ENCODE measurements at places on chromosomes 6 and 20.

- no peak for DNase-seq
Measured at GRCh38 chr6:97405818-97406409, 122.9 kb upstream of the MMS22L start.

GRCh38 chr6:38434051-38434450 is 205.7 kb downstream of the BTBD9 start:
- DNase-seq: no peak

GRCh38 chr6:90045535-90045934 is 151.3 kb downstream of the GJA10 start:
- DNase-seq: no peak

DNA sequence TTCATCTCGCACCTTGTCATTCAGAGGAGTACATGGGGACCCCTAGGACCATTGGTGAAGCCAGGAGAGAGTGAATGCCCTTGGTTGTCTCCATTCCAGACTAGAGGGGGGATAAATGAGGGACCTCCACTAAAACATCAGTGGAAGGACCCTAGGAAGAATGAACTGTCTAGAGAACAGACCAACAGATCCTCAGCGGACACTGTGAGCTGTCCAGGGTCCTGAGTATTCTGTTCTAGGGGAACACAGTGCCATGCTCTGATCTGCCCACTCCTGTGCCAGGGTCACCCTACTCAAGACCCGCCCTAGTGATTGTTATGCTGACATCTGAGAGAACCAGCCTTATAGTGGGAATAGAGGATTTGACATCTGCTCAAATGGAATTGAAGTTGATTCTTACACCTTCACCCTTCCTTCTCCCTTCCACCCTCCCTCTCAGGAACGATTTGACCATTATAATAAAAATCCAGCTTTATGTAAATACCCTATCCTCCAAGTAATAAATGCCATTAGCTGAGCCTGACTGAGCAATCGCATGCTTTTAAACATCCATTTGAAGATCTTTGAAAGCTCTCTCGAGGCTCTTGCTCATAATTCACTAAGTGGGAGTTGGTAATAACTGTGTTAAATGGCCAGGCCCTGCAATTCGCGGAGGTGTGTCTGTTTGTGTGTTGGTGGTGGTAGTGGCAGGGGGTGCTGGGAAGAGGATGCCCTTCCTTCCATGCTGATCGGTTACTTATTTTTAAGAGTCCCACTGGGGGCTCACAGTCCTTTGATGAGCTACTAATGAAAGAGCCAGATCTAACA is 43.6 kb upstream of the SLC32A1 start:
- DNase-seq: peak; percentile 25

DNA sequence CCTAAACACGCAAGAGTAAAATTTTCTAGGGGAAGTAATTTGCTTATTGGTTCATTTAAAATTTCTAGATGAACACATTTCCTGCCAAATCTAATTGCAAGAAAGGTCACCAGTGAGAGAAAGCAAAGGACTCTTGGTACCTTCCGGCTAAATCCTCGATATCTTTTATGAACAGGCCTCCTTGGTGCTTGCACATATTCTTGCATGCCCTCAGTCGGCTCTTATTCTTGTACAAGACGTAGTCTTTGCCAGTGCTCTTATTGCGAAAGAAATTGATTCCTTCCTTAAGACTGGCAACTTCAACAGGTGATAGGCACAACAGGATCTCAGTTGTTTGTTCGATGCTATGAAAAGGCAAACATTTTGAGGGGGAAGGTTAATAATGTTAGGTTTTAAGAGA is 141.7 kb upstream of the CARMIL1 start:
- DNase-seq: no peak

DNA sequence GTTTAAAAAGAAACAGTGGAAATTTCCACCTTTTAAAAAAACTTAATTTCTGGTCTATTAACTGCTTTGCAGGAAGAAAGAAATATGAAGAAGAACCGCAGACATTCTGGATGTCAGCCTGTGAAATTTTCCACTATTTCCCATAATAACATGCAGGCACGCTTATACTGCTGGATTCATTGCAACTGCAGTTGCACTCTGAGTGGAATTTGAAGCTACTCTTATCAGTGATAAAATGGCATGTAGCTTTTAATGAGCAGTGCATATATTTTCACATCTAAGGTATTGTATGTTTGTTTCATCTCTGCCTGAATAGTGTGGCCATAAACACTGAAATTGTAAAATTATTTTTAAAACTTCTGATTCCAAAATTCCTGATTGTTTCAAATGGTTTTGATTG is 28.2 kb downstream of the NCOA3 start:
- DNase-seq: no peak

- no peak for DNase-seq
Measured at GRCh38 chr6:52595000-52595795, 18.3 kb upstream of the TRAM2 start.

DNA sequence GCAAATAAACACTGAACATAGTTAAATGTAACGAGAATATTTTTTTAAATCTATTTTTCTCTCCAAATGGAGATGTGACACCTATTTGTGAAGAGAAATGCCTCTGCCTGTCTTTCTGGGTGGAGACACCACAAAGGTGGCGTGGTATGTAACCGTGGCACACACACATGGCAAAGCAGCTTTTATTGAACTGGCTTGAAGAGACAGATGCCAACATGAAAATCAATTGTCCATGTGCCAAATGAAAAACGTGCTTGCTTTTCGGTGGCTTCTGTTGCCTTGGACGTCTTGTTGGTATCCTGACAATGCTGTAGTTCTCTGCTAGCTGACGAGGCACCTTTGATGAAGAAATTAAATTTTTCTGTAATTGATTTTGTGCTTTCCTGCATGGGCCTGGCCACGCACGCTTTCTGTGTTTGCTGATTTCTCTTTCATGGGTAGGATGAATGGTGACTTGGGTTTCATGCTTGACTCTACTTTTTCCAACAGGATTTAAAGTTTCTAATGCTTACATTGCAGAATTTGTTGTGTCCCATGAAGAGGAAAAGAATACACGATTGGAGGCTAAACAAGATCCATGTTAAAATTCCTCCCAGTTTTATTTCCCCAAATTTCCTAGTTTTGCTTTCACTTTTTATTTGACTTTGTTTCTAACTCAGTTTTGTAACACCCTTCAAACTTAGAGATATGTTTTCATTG is 202.6 kb downstream of the TMEM242 start:
- DNase-seq: no peak

DNA sequence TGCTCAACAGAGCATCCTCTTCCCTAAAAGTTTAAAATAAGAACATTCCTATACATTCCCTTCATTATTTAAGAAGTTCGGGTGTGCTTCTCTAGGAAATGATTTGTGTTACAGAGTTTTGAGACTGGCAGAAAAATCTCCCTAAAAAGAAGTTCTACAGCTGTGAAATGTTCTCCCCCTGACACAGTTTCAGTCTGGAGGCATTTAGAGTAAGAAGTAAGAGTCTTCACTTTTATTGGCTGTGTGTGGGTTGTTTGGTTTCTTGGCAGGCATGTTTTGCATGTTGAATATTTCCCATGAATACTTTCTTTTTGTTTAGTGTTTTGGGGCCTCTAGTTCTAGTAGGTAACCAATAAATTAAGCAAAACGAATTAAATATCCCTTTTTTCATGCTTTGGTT is 195.9 kb downstream of the TENT5A start:
- no peak for DNase-seq

GRCh38 chr6:81838031-81838430 is 85.5 kb upstream of the TENT5A start:
- DNase-seq: no peak

DNA sequence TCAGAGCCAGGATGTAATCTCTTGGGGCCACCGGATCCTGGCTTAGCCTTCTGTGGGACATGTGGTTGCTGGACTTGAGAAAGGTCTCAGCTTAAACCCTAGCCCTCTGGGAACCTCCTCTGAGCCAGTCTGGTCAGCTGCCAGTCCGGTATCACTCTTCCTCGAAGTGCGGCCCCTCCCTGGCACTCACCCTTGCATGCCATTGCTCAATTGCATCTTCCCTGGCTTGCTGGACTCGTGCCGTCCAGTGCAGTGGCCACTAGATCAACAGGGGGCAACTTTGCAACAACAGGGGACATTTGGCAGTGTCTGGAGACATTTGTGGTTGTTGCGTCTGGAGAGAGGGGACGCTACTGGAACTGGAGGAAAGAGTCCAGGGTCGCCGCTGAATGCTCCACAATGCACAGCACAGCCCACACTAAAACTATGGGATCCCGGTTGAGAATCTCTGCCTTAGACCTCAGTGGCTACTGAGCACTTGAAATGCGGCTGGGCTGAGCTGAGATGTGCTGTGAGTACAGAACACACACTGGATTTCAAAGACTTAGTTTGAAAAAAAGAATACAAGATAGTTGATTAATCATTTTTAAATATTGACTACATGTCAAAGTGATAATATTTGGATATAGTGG is 152.1 kb downstream of the TFAP2C start:
- DNase-seq: no peak

GRCh38 chr6:39347206-39347605 is 24.7 kb upstream of the KCNK16 start:
- no peak for DNase-seq

DNA sequence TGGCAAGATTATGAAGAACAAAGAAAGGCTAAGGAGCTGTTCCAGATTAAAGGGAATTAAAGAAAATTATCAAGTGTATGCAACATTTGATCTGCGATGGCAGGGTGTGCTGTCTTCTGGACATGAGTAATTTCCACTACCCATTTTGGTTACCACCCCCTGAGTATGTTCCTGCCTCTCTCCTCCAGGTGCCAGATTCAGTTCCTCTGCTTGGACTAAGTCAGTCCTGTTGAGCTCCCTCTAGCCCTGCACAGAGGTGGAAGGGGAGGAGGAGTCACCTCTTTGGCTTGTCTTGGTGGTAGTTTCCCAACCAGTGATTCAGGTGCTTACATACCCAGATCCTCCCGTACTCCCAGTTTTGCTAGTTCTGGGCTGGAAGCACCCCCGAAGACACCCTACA is 22.2 kb upstream of the SNRPB2 start:
- DNase-seq: no peak

DNA sequence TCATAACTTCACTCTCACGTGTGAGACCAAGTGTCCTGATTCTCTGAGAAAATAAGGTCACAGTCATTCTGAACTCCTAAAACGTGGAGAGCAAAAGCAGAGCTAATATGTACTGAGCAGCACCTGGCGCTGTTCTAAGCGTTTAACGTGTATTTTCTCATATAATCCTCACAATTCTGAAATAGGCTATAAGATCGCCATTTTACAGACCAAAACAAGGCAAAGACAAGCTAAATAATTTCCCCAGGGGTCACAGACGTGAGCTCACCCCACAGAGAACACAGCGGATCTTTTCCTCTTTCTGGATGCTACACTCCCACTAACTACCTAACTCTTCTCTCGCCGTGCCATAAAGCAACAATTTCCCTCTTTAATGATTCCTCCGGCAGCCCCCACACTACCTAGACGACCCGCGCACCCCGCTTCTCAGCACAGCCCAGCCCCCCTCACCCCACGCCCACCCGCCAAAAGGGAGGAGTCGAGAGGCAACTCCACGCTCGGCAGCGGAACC is 636 bp downstream of the SUPT3H start:
- no peak for DNase-seq

- DNase-seq: no peak
Measured at GRCh38 chr20:62118113-62119043, 3.9 kb upstream of the LSM14B start.

DNA sequence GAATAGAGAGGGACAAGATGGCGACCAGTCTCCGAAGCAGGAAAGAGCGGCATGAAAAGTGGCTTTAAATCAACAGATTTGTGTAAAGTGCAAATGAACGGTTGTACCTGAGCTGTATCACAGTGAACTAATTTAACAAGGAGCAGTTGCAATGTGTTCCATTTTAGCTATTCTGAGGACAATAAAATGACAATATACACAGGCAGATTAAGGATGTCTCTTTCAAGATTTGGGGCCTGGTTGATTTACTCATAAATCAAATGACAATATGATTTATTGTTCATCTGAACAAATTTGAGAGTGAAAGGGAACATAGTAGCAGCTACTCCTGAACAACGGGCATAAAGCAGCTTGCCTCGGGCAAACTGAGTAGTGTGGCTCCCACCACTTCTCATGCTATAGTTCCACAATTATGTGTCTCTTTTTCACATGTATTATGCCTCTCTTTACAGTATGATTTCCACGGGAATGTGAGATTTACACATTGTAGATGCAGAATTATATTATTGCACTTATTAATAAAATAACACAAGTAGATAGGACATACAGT is 204.1 kb upstream of the AGPAT4 start:
- DNase-seq: no peak

- DNase-seq: no peak
Measured at GRCh38 chr6:85496009-85496579, 46.2 kb downstream of the NT5E start.

DNA sequence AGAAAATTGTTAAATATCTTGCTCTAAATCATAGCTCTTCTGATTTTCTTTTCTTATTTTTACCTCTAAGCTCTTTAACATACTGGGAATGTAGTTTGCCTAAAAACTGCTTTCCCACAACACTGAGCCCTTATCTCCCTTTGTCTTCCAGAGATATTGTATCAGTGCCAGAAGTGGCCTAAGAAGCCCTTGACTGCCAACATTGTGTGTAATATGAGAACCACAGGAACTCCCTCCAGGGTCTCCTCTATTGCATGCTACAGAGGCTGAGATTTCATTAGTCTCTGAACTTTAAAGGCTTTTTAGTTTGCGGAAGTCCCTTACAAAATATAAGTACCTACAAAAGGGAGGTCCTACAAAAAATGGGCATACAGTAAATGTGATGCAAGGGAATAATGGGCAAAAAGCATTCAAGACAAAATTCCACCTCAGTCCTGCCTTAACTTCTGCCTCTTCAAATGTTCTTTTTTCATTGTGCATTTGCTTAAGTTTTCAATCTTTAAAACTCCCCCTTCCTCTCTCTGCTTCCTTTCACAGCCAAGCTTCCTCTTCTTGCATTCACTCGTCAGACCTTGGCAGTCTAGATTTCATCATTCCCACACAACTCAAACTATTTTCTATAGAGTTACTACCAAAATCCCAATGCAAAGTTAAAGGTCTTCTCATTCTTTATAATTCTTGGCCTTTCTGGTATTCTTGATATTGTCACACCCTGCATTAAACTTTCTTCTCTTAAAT is 76.5 kb downstream of the ADGRG6 start:
- DNase-seq: no peak

DNA sequence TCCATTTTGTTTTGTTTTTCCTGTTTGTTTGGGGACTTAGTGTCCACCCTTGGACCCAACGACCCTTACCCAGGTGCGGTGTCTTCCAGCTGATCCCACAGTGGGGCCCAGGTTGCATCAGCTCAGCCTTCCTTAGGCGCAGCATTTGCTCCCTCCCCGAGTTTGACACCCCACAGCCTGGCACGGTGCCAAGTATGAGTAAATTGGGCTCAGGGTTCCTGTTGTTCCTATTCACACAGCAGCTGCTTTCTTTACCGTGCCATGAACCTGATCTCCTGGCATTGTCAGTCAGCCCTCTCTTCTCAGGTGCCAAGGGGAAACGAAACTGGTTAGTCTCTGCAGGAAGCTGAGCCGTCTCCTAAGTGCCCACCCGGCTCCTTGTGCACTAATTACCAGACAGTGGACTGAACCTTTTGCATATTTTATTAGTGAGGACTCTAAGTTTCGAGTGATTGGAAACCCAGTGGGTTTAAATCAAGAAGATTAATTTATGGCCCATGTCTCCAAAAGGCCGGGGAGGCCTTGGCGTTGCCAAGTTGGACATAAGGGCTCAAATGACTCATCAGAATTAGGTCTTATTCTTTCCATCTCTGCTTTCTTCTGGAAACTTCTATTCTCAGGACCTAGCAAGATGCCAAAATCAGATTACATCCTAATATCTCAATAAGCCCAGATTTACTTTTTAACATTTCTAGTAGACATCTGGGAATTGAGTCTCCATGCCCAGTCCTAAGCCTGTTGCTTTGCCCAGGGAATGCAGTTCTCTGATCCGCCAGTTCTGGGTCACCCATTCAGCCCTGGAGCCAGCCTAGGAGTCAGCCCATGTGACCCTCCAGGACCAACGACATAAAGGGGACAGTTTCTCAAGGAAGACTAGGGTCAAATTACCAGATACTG is 68.8 kb downstream of the TSHZ2 start:
- no peak for DNase-seq

Data from CD8-positive, alpha-beta T cell (primary cell).